ENCODE measurements at places on chromosomes 11 and 22. TPM values are rescaled to one million over a fixed set of nuclear protein-coding genes. Genes with fewer than 3 reads are reported as not detected.

DNA sequence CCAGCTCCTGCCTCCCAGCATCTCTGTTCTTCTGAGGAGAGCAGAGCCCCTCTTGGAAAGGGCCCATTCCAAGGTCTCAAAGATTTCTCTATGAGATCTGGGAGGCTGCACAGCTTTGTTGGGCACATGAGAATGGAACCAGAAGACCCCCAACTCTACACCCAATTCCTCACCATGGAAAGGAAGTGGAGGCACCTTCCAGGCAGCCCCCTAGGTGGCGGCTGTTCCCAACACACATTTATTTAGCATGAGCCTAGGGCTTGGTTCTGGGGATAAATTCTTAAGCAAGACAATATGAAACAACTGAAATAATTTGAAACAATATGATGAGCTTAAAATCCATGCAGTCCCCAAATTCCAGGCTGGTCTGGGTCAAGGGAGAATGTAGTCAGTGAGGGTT is 100.4 kb downstream of the TIMP3 start:
- no peak for DNase-seq

HDHD5 gene
- 59.8 TPM for total RNA-seq

DNA sequence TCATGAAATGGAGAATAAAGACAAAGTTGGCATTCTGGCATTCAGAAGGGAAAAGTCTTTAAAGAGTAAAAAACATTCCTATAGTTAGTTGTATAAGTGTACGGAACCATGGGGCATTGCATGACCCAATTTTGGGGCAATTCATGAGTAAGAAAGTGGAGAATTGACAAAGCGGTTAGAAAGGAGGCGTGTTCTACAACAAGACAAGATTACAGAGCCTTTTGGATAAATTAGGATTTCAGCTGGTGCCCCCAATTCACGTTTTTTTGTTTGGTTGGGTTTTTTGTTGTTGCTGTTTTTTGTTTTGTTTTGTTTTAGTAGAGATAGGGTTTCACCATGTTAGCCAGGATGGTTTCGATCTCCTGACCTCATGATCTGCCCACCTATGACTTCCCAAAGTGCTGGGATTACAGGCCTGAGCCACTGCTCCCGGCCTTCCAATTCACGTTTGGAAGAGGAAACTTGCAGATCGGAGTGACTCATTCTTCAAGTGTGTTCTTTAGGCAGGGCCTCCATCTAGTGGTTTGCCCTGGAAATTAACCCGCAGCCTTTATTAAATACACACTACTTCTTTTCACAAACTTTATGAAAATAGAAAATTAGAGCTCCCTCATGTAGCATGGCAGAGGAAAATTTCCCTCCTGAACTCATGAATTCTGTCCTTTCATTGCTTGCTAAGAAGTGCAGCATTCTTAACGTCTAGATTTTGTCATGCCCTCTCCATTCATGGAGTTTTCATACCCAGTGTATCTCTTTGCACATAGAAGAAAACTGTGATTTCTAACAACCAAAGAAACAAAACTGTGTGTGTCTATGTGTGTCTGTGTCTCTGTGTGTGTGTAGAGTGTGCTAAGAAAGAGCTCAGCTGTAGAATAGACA is 118.1 kb downstream of the BBOX1 start:
- DNase-seq = no peak

DNA sequence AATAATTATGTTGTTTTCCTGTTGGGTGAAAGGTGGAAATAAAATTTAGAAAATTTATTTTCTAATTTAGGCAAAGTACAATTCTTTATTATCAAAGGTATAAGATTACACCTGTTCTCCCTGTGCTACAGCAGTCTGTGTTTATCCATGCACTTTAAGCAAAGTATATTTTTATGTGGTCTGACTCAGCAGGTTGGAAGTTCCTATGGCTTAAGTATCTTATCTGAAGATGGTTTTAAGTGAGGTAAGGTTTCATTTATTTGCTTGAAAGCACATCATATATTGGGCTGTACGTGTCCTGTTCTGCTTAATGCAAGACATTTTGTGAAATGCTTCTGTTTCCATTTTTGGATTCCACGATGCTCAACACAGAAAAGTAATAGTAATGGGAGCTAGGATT is 14.6 kb downstream of the PPME1 start:
- no peak for DNase-seq

GSTT2 gene
- 0.62 TPM for total RNA-seq

DPP3 gene
- 11.1 TPM for total RNA-seq

GRCh38 chr11:72704028-72704782 is 30.0 kb upstream of the PDE2A start:
- DNase-seq = no peak

ANO5 gene
- 68.9 TPM for total RNA-seq

GRCh38 chr11:45275828-45276227 is 10.3 kb downstream of the SYT13 start:
- no peak for DNase-seq

DNA sequence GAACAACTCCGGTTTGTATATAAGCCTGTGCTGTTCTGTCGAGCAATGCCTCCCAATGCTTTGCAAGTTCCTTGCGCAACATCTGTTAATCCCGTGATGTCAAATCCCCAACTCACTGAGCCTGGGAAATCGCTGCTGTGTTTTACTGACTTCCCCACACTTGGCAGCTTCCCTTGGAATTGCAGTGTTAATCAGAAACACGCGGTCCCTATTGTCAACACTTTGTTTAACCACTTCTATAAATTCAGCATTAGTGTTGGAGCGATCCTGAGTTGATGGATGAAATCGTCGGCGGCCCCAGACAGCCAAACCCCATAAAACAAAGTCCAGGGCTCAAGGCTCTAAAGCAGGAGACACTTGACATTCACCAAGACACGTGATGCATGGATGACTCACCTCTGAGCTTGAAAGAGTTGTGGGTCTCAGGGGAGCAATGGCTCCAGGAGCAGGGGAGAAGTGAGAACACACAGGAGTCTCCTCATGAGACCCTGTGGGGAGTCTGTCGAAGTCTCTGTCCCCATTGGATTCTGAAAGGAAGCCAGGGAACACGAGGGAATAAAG is 555.3 kb downstream of the MIAT start:
- peak; percentile 54 for DNase-seq

CARNS1 gene
- 15.0 TPM for total RNA-seq
